ENCODE measurements at places on chromosomes 4 and X.

GRCh38 chr4:153747406-153747955, 12.3 kb downstream of the RNF175 start:
- DNase-seq, result no peak

GRCh38 chr4:16439768-16440167, 213.5 kb upstream of the TAPT1 start:
- no peak for DNase-seq

GRCh38 chrX:114077773-114078172, 506.1 kb upstream of the HTR2C start:
- DNase-seq, result no peak

DNA sequence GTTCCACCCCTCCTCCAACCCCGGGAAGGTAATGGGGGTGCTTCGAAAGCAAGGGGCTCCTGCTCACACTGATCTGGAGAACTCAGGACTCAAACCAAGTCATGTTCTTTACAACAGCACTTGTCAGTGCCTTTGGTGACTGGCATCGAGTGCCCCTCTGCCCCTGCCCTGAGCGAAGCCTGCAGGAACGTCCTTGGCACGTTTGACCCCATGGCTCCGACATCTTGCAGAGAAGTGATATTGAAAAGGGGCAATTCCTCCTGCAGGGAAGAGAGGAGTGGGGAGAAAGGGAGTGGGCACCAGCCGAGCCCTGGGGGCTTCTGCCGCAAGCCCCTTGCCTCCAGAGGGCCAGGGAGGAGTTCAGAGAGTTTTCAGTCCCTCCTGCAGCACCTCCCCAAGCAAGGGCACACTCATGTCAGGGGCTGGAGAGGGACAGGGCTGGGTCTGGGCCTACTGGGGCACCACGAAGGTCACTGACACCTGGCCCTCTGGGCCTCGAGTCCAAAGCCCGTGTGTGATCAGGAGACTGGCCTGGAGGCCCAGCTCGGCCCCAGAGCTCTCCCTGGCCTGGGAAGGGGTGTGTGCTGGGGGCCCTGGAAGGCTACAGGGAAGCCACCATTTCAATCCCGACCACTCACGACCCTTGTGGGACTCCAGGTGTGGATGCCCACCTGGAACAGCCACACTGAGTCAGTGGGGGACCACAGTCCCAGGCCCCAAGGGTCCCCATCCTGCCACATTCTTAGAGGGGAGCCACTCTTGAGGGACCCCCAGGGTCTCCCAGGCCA, 94.9 kb upstream of the NKX1-1 start:
- DNase-seq, result no peak

DNA sequence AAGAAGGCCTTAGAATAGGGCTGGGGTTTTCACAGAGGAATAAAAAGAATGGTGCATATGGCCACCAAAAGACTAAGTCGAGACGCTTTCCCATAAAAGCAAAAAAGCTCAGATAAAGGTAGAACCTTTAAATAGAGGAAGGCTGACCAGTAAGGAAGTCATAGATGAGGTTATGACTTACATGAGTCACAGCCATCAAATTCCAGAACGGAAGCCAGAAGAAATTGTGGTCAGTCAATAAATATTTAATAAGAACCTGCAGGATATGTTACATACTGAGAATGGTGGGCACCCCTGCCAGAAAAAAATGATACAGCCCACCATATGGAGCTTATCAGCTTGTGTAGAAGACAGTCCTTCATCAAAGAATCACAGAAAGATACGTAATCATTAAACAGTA, 120.1 kb downstream of the MANBA start:
- DNase-seq, result no peak

GRCh38 chrX:14886252-14886651, 13.0 kb downstream of the MOSPD2 start:
- DNase-seq, result no peak

GRCh38 chr4:6277139-6277802, 7.6 kb downstream of the WFS1 start:
- DNase-seq, result no peak

- DNase-seq, result peak; percentile 87
These were observed 111.9 kb upstream of the TMEM164 start for GRCh38 chrX:109890910-109891502.

- no peak for DNase-seq
These were observed 346.5 kb upstream of the FMR1 start for GRCh38 chrX:147565237-147565636.

GRCh38 chr4:5774416-5775036, 63.5 kb downstream of the EVC start:
- DNase-seq, result no peak

- DNase-seq, result no peak
These were observed 790.4 kb upstream of the GALNTL6 start for GRCh38 chr4:171022824-171023230.

GRCh38 chr4:136829280-136829679, 703.0 kb downstream of the PCDH18 start:
- no peak for DNase-seq

GRCh38 chr4:94635177-94635576, 122.6 kb upstream of the BMPR1B start:
- DNase-seq, result no peak

- no peak for DNase-seq
These were observed 22.7 kb downstream of the JADE1 start for GRCh38 chr4:128832243-128832625.

GRCh38 chr4:39096847-39097246, 34.8 kb downstream of the KLHL5 start:
- DNase-seq, result no peak

GRCh38 chr4:39730072-39730471, 32.1 kb downstream of the UBE2K start:
- DNase-seq, result no peak

GRCh38 chrX:106606571-106606970, 5.2 kb upstream of the RADX start:
- DNase-seq, result no peak

DNA sequence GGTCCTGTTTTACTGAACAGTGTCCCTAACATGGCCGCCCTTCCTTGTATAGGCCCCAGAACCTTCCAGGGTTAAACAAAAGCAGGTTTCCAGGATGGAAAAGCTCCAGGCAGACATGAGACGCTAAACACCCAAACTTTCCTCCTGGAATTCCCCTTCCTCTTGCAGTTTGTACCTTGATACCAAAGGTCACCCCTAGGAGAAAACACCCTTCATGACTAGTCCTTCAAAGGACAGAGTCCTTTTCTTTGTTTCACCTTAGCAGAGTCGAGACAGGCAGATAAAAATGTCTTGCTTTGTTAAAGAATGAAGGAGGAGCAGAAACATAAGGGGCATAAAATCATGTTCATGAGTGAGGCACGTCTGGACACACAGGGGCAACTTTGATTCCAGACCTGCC, 247.5 kb downstream of the BCOR start:
- DNase-seq, result no peak

DNA sequence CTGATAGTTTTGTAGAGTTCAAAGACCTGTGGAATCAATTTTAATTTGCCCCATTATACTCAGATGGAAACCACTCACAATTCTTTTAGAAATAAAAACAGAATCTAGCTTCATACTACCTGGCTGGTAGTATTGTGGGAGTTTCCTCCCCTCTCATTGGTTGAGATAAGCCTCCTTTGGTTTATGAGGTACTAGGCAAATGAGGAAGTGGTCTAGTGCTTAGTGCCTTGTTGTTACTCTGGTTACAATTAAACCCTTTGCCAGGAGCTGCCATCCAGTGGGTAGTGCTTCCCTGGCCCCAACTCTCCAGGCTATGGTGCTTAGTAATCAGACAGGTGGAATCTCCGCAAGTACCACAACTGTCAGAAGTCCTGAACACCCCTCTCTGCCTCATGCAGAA, 118.3 kb downstream of the CDKL5 start:
- no peak for DNase-seq

- DNase-seq, result no peak
These were observed 55.8 kb upstream of the BCOR start for GRCh38 chrX:40153345-40154249.

DNA sequence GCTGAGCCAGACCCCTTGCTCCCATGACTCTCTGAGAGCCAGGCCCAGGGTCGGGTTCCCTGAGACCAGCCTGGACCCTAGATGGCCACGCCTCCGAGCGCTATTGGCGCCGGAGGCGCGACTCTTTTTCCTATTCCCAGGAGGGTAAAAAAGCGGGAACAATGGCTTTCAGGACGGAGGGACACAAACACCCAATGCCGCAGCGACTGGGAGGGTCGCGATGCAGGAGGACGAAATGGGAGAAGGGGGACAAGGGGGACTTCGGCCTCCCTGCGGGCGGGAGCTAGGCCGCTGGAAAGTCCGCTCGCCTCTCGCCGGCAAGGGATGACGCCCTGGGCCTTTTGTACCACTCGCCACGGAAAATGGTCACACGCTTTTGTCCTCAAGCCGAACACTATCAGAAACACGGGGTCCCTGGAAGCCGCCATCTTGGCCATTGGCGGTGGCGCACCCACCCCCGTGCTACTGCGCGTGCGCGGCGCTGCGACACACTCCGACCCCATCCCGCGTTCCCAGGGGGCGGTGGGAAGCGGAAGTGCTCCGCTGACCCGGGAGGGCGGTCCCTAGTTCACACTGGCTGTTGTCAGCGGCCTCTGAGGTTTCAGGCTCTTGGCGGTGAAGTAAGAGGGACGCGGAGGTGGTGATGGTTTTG, 98.4 kb downstream of the ZNF674 start:
- DNase-seq, result peak; percentile 94

- no peak for DNase-seq
These were observed 68.4 kb upstream of the RELL1 start for GRCh38 chr4:37754410-37755185.

DNA sequence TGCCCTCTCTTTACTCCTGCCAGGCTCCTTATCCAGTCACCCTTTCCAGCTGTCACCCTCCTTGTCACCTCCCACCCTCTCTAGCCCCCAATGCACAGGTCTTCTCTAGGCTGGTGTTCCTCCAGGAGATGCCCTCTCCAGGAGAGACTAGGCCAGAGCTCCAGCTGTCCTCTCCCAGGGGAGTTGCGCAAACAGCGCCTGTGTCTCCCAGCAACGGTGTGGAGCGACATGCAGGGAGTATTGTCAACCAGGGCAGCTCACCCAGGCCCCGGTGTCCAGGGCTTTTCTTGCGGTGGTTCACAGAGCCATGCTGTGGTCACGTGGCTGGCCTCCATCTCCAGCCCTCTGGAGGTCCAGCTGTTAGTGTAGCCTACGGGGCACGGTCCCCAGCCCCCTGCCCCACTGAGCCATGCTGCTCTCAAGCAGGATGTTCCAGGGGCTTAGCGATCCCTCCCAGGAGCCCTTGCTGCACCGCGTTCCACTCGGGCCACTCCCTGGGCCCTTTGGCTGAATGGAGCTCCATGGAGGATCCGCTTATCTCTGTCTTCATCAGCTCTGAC, 34.8 kb downstream of the CCNQ start:
- DNase-seq, result no peak

DNA sequence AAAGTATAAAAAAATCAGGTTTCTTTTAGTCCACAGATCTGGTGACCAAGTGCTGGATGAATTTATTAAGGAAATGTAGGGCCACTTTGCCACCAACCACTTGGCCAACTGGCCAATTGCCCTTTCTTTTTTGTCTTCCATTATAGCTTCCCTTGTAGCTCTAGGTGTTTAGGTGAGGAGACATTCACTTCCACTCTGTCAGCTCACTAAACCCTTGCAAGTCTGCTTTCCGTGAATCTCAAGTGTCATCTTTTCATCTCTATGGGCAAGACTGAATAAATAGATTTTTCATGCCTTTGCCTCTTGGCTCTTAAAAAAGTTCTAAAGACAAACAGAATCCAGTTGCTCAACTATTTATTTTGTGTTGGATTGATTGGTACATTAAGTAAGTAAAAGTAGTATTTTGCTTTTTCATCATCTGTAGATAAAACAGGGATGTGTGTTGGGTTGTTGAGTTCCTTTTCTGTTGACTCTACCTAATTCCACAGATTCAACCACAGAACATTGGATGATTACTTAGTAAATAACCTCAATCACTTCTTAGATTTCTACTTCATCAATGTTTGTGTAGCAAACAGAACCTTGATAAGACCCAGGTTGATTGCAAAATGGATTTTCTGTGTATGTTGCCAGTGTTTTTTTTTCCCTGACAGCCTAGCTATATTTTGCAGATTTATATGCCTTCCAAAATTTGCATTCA, 68.1 kb upstream of the GRXCR1 start:
- no peak for DNase-seq

DNA sequence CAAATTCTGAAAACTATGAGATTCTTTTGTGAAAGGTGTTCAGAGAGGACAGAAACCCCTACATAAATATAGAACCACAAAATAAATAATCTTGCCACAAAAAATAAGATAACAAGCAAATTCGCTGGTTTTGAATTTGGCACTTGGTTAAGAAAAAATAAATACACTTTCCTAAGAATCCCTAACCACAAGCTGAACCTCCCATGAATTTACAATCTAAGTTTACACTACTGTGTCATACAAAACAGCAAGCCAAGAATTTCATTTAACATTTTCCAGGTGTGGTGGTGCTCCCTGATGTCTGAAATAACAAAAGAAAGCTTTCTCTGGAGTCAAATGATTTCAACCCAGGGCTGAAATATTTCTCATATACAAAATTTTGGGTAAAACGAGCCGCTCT, 121.0 kb downstream of the KCNIP4 start:
- DNase-seq, result no peak

- no peak for DNase-seq
These were observed 36.7 kb downstream of the HMGB3 start for GRCh38 chrX:151019856-151020255.

- DNase-seq, result no peak
These were observed 1145.6 kb upstream of the DIAPH2 start for GRCh38 chrX:95539041-95539440.

DNA sequence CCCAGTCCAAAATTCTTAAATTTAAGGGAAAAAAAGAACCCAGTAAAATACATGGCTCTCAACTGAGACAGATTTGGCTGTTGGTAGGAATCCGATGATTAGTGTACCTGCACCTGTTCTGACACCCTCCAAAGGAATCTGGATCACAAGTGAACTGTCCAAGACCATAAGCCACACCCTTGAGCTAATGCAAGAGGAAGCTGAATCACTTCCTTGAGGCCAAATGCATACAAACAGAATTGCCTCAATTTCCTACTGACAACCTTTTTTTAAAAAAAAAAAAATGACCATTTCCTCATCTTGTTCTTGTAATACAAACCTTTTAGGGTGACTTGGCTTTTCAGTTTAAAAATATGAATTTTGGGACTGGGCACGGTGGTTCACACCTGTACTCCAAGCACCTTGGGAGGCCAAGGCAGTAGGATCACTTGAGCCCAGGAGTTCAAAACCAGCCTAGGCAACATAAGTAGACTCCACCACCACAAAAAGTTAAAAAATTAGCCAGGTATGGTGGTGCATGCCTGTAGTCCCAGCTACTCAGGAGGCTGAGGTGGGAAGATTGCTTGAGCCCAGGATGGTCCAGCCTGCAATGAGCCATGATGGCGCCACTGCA, 10.7 kb upstream of the FBXL5 start:
- DNase-seq, result no peak

DNA sequence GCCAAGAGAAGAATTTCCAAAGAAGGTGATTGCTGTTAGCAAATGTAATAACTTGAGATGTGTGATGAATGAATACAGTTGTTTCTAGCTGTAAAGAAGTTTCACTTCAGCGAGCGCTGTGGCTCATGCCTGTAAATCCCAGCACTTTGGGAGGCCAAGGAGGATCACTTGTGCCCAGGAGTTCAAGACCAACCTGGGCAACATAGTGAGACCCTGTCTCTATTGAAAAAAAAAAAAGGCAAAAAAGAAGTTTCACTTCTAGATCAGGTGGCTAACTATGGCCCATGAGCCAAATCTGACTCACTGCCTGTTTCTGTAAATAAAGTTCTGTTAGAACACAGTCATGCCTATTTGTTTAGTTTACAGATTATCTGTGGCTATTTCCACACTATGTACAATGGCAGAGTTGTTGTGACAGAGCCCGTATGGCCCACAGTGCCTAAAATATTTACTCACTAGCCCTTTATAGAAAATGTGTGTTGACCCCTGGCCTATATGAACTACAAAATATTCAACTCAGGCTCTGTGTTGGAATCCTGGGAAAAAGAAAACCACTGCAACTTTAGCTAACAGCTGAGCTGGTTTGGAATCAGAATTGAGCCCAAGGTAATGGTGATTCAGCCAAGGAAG, 54.1 kb upstream of the PRPS1 start:
- DNase-seq, result no peak

All from HEK293T (cell line).